Aorta (tissue), 5 donors: ENCODE measurements at places on chromosomes 3 and 15. TPM values are rescaled to one million over a fixed set of nuclear protein-coding genes. Genes with fewer than 3 reads are reported as not detected.

Gene NKIRAS1
- polyA plus RNA-seq: 14.8 TPM

Gene GPD1L
- 21.7 TPM for polyA plus RNA-seq

- no peak for DNase-seq
These were observed 24.4 kb downstream of the PTPN9 start for GRCh38 chr15:75554717-75555116.

DNA sequence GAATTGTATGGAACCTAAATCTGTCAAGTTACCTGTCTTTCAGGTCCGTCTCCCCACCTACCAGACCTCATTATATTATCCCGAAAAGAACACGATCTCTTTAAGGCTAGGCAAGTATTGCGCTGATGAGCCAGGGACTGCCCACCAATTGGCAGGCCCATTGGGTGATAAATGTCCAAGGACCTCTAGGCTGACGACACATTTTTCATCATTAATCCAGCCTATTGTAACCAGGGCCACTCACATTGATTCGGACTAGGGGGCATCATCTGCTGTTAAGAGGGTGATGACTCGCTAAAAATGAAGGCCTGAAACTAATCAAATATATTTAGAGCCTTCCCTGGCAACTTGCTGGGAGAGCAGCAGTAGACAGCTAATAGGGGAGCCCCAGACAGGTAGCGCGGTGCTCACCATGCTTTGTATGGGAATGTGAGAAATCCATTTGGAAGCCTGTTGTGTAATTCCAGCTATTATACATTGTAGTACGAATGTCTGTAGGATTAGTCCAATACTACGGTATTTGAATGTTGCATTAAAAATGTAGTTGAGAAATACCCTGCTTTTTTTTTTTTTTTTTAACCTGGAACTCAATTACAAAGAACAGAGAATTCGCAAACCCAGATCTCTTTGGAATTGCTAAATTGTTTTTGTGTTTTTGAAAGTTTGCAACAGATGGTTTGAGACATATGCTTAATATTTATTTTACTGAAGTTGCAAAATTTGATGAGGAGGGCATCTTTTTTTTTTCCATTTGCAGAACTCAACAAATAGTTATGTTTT lies 156.1 kb downstream of the ROBO2 start:
- no peak for DNase-seq

Gene CDCP1
- 0.33 TPM for polyA plus RNA-seq
